Kidney capillary endothelial cell (primary cell): ENCODE measurements at places on chromosomes 6 and 20.

DNA sequence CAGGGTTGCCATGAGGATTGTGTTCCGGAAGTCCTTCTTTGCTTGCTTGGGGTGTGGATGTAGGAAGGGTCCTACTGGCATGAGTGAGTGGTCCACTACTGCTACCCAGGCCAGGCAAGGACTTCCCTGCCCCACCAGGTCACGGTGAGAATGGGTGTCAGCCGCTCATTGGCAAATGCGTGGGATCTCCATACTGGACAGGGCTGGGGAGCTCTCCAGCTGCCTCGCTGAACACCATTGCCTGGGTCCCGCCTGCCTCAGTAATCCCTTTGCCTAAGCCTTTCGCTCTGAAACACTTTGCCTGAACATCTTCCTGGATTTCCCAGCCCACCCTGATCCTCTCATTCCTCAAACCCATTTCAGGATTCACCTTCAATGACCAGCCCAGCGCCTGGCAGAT is 59.5 kb downstream of the CTCFL start:
- no peak for DNase-seq

DNA sequence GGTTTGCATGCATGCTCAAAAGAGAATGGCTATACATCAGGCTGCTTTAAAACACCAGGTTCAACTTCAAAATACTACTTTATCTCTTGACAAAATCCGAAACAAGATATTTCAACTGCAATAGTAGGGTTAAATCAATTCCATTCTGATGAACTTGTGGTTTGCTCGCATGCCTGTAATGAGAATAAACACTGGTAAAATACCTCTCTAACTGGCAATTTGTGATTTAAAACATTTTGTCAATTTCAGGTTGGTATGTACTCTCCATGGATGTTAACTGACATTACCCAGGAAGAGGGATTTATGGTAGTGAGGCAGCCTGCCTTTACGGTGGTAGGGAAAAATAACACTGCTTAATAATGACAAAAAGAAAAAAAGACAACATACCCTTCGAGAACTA is 74.4 kb downstream of the MBOAT1 start:
- DNase-seq: no peak

DNA sequence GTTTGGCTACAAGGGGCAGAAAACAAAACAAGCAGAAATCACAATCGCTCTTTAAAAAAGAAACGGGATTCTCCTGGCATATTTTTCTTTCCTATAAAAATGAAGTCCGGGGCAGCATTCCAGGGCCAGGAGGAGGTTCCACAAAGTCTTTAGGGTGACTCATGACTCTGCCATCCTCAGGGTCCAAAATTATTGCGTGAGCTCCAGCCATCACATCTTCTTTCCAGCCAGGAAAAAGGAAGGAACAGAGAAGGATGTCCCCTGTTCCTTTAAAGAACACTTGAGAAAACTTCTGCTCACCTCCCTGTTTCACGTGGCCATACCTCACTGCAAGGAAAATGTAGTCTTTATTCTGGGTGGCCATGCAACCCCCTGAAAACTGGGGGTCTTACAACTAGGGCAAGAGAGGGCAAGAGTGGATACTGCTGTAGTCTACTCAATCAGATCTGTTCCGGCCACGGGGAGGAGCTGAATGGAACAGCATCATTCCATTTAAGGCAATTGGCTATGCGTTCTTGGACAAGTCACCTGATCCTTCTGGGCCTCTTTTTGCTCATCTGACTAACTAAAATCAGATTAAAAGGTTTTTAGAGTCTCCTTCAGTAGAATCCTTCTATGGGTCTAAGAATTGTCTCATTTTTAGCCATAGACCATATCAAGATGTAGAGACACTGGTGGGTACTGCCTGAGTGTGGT is 49.4 kb downstream of the CTCFL start:
- DNase-seq: no peak

GRCh38 chr20:3714092-3714491 is 1.7 kb upstream of the SIGLEC1 start:
- DNase-seq: no peak

- DNase-seq: no peak
These were observed 296.3 kb downstream of the CDKAL1 start for GRCh38 chr6:20830576-20830975.

DNA sequence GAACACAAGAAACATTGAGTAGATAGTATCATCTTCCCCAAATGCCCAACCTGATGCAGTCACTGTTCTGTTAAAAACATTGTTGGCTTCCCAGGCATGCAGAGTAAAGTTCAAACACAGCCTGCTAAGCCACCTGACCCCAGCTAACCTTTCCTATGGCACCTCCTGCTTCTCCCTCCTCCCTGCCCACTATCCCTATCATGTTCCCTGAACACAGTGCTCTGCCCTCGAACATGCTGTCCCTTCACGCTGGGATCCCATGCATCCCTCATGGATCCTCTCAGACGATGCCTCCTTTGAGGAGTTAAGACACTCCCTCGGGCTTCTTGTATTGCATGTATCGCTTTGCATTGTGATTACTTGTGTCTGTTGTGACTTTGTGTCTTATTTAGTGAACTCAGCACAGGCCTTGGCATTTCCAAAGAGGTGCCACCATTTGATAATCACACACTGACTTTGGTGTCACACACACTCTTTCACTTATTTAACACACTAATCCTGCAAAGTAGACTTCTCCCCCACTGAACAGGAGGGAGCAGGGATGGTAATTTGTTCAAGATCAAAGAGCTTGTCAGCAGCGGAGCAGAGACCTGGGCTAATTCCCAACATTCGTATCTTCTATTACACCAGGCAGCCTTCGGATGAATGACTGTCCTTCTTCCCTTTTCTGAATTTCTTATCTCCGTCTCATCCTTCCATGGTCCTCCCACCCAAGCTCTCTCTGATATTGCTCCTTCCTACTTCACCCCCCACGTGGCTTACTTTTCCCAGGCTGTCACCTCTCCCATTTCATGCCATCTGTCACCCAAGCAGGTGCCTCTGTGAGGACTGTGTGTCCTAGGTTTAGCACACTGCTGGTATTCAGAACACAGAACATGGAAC is 28.3 kb upstream of the SMIM29 start:
- DNase-seq: no peak

GRCh38 chr6:126824815-126825214 is 293.7 kb upstream of the RSPO3 start:
- DNase-seq: no peak

- no peak for DNase-seq
These were observed 3.6 kb upstream of the TFEB start for GRCh38 chr6:41739041-41739440.

- no peak for DNase-seq
These were observed 19.9 kb upstream of the NANP start for GRCh38 chr20:25643716-25644115.

DNA sequence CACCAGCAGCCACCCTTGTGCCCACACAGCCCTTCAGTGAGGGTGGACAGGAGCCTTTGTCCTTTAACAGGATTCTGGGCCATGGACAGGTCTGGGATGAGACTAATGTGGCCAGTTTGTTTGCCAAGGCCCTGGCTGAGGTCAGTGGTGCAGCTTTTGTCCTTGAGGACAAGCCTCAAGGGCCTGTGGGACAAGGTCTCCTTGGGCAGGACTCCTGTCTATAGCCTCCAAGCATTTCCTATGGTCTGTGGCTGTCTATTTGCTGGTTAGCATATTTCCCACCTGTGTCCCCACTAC is 44.1 kb downstream of the SUN5 start:
- no peak for DNase-seq

- peak; percentile 81 for DNase-seq
These were observed 539.4 kb upstream of the JARID2 start for GRCh38 chr6:14706378-14706929.

- DNase-seq: peak; percentile 86
These were observed 69.7 kb upstream of the TOX2 start for GRCh38 chr20:43844778-43845614.

DNA sequence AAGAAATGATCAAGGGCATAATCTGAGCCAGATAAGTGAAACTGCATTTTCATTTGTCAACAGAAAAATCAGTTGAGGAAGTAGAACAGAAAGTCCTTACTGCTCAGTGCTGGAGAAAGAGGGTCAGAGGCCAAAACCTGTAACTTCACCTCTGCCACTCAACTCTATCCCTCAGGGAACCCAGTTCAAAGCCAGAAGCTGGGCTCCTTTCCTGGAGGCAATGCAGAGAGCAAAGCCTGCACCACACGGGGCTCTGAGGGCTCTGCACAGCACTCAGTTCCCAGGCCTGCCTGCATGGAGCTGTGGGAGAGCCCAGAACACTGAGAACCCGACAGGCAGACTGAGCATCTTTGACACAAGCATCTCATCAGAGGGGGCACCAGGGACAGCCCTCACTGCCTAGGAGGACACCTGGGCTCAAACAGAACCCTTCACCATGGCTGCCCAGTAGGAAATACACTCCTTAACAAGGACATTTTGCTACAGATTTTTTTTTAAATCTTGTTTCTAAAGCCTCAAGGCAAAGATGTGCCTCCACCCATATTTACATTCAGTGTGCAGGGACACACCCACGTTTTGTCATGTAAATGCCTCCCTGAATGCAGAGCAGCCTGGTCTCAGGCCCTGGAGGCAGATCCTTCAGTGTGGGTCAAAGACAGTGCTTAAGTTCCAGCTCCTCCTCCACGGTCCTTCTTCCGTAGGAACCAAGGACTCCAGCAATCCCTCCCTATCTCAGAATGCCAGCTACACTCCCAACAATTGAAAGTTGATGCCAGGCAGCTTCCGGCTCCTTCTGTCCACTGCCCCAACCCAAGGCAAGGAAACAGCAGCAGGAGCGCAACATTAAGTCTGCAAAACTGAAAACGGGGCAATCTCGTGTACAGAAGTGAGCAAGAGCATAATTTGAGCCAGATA is 6.6 kb downstream of the RNASET2 start:
- DNase-seq: no peak
